ENCODE measurements at places on chromosomes 5 and 9.

DNA sequence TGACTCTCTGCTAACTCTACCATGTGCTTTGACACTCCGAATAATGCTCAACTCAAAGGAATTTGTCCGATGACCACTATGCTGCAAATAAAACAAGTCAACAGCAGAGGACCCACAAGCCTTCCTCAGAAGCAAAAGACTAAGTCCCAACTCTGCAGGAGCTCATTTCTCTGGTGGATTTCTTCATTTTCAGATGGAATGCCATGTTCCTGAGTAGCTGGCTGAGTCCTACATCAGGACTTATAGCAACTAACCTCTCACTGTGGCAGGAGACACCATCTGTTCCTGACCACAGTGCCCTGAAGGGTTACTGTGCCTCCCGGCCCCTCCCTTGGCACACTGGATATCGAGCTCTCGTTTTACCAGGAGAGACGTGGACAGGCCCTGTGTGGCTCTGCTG is 20.8 kb downstream of the LHFPL2 start:
- peak; percentile 30 for DNase-seq

DNA sequence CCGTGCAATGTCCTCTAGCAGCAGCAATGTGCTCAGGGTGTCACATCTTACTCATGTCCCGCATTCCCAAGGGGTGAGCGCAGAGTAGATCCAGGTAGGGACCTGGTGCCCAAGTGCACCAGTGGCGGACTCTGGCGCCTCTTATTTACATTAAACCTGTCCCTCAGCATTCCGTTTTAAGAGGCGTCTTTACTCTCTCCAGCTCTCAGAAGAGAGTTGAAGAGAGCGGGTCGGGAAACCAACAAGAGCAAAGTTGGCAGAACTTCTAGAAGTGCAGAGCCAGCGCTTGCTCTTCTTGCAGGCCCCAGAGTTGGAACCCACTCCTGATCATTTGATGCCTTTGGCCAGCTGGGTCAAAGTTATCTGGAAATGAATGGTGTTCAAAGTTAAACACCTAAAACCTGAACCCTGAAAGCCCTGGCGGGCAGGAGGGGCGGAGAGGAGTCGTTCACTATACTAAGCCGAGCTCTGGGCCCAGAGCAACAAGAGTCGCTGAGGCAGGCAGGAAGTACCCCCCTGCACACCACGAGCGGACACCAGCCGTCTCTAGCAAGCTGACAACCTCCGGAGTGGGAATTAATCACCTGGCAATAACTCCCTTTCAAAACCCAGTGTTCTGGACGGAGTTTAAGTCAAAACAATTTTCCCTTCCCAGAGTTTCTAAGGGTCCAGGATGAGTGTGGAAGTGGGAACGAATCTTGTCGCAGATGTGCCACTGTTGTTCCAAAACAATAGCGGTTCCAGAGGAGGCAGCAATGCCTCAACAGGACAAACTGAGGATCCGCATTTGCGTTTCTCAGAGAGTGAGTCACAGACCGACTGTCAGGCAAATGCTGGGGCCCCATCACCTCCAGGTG is 122.8 kb downstream of the TMEM161B start:
- DNase-seq, result peak; percentile 7

- no peak for DNase-seq
Measured at GRCh38 chr5:111699976-111700375, 57.0 kb downstream of the NREP start.

DNA sequence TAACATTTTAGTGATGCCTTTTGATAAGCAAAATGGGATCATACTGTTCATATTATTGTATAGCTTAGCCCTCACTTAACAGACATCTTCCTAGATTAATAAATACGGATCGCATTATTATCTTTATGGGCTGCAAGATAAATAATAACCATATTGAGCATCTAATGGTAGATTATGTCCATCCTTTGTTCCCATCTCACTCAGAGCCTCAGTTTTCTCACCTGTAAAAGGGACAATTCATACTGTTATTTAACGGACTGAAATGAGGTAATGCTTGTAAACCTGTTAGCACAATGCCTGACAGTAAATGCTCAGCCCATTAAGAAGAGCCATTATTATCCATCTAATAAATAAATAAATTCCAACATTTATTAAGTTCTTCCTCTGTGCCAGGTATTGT is 3.0 kb upstream of the RPL26L1 start:
- no peak for DNase-seq

DNA sequence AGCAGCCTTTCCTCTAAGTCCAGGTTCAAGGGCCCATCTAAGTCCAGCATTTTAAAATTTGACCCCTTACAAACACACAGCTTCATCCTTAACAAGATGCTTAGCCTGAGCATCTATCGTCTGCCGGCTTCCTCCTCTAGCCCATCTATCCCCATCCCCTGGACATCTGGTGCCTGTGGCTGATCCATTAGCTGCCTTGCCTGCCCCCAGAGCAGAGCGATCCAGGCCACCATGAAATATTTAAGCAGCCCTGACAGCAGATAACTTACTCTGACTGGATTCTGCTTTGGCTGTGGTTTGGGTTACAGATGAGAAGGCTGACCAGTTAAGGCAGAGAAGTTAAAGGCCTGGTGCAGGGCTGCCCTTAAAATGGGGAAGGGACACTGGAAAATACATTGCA is 30.9 kb upstream of the CPEB4 start:
- DNase-seq, result no peak

DNA sequence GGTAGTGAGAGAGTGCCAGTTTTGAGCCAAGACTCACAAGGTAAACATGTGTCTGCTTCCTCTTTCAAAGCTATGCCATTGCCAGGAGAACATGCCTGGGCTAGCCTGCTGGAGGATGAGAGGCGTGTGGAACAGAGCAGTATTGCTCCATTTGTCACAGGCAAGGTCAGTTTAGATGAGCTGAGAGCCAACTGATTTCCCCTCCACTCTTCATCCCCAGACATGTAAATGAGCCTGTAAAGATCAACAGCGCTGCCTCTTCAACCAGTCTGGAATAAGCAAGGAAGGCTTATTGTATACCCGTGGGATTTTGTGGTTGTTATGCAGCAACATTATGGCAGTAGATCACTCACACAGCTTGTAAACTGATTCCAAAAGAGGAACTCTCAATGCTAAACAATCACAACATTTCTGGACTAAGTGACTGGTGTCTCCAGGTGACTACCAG is 8.2 kb upstream of the GDNF start:
- DNase-seq, result peak; percentile 23

DNA sequence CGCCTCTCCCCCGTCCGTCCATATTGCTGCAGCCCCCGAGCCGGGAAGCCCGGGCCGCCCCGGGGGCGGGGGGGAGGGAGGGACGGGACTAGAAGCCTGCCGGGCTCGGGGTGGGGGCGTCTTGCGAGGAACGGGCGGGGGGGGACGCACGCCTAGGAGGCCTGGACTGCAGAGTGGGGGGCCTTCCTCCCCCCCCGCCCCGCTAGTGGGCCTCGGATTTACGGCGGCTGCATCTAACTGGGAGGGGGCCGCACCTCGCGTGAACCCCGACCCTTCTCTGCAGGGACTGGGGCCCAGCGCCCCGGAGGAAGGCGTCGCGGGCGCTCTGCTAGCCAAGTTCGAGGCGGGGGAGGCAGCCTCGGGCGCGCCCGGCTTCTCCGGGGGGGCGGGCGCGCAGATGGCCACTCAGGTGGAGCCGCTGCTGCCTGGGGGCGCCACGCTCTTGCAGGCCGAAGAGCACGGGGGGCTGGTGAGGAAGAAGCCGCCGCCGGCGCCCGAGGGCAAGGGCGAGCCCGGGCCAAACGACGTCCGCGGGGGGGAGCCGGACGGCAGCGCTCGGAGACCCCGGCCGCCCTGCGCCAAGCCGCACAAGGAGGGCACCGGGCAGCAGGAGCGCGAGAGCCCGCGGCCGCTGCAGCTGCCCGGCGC is at the start of gene LARP1:
LARP1 (plus strand) TSS at position 17 of the 648 bp plus-strand sequence; CDS start at position 398, 381 bp downstream.
- DNase-seq, result peak; percentile 64

DNA sequence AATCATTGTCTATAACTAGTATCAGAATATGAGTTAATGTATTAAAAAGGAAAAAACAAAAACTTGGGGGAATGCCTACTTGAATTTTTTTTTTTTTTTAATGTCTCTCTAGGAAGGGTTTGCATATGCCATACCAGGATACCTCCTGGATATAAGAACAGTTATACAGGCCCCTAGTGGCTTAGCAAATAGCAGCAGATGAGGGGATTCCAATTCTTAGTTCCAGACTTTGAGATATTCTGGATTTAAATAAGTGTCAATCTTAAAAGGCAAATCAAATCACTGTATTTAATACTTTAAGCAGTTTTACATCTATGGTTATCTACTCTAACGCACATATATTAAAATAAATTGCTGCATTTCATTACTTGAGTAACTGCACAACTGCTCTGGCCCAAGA is 1055.5 kb upstream of the DMAC1 start:
- no peak for DNase-seq

DNA sequence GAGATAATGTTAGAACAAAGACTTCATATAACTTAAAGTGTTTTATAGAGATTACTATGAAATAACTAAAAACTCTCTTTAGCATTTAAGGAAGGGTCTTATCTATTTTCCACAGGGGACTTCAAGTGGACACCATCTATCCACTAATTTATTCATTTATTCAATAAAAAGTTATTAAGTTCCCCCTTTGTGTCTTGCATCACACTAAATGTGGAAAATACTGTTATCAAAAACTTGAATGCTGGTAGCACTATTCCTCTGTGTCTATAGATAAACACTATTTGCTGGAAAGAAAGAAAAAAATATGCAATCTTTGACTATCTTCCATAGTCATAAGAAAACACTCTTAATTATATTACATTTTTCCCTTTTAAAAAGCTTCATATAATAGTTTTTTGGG is 20.1 kb upstream of the ZNF622 start:
- no peak for DNase-seq

DNA sequence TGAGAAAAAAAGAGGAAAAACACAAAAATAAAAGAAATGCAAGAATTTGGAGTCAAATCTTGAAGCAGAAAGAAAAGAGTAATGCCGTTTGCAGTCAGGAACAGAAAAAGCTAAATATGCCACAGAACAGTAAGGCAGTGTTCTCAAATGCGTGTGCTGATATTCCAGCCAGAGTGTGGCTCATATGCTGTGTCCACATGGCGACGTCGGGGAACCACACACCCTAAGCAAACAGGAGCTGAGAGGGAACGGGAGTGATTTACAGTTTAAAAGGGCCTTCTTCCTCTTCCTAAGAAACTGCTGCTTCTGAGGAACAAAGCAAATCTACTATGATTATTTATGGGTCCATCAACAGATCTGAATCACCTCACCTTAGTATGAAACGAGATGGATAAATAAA is 42.7 kb downstream of the DDX31 start:
- no peak for DNase-seq

- DNase-seq, result no peak
Measured at GRCh38 chr9:136603216-136603615, 57.4 kb upstream of the NOTCH1 start.

DNA sequence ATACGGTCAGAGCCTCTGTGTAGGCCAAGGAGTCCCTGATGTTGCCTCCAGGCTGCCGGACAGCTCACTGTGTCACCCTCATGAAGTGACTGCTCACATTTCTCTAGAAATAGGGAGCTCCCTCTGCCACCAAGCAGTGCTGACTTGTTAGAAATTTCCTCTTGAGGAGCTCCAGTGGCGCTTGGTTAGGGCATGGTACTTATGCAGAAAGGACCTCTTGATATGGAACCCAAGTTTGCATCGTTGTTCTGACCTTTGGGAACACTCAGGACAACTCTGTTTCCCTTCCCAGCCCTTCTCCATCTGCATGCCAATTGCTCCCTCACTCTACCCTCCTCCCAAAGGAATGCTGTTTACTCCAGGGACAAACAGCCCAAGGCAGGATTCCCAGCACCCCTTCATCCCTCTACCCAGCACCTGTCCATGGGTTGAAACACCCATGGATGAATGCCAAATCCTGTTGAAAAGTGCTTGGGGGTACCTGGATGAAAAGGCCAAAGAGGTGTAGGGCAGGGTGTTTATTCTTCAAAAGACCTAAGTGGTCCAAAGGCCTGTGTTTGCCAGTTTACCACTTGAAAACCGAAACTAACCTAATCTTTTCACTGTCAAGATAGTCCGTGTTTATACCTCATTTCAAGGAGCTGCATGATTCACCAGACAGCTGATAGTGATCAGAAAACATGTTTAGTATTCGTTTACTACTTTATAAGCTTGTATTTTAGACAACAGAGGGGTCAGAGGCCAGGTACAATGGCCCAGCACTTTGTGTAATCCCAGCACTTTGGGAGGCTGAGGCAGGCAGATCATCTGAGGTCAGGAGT is 51.1 kb downstream of the KLF4 start:
- no peak for DNase-seq
